ENCODE measurements at places on chromosomes 11 and 22.

- DNase-seq = no peak
Measured at GRCh38 chr11:111718436-111718835, 47.8 kb downstream of the PPP2R1B start.

DNA sequence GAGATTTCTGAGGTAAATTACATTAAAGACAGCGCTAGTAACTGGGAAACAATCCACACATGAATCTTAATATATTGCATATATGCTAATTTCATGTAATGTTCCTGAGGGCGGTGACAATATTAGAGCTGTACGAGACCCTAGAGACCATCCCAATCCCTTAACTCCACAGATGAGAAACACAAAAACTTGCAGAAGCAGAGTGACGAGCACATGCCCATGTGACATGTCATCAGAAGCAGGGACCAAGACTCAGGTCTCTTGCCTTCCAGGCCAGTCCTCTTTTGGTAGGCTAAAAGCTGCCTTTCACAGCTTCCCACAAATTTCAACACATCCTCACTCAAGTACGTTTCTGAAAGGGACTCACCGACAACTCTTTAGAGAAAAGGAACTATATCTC, 11.8 kb downstream of the MAPK1 start:
- DNase-seq = peak; percentile 6

- DNase-seq = no peak
Measured at GRCh38 chr11:12822392-12823022, 148.3 kb downstream of the TEAD1 start.

GRCh38 chr11:116686866-116687265, 85.9 kb downstream of the BUD13 start:
- DNase-seq = no peak

GRCh38 chr11:29300420-29300819, 716.4 kb downstream of the KCNA4 start:
- DNase-seq = no peak

DNA sequence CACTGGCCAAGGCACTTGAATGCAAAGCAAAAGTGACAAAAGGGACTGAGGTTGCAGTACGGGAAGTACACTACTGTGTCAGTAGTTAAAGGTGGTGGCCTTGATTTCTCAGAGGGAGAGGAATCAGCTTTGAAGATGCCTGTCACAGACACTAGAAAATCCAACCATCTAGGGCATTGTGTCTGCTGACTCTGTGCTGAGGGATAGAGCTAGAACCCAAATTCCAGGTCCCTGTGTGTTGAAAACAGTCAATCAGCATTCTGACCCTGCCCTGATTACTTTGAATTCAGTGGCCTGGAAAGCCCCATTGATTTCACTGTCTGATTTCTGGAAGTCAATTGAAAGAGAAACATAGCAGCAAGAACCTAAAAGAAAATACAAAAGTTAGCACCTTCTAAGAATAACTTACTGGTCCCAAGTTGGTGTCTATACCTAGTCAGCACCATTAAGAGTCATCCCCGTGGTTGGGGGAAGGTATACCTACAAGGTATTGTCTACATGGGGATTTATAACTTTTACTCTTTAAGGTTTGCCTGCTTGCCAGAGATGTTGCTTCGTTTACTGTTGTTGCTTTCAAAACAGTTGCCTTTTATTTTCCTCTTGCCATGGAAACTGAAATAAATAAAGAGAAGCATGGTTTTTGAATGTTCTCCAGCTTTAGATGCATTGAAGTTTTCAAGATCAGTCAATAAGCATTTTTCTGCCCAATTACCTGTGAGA, 97.3 kb downstream of the PDHX start:
- no peak for DNase-seq

- no peak for DNase-seq
Measured at GRCh38 chr11:64276653-64277431, 7.6 kb downstream of the BAD start.

All from SIG-M5 (cell line).